8988T (cell line): ENCODE measurements at places on chromosomes 4 and X.

GRCh38 chr4:121096629-121097028 is 24.3 kb upstream of the NDNF start:
- DNase-seq: no peak

DNA sequence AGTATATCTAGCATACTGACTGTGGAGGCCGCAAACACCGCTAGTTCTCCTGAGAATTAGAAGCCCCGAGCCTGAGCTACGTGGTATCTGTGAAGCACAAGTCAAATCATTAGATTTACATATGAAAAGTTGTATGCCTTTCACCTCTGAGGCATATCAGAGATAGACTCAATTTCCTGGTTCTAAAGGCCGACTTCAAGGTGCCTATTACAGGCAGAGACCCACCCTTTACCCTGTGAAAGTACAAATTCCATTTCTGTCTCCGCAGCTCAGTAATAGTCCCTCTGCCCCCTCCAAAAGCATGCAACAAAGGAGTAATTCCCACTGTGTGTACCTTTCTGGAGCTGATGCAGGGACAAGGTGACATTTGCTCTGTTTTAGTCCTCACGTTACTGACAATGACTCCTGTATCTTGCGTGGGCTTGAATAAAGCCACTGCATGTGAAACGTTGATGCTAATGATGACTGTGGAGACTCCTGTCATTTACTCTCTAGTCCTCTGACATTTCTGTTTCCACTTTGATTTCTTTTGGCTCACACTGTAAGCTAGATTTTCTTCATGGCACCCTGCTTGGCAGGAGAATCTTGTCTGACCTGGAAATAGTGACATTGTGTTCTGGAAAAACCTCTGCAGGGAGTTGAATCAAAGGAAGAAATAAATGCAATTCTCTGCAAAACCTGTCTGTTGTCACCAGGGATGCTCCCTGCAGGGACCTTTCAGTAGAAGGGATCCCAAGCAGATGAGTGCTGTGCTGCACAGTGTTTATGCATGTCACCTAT is 273.2 kb upstream of the EMCN start:
- DNase-seq: no peak

GRCh38 chr4:126794363-126794762 is 838.4 kb upstream of the INTU start:
- no peak for DNase-seq

GRCh38 chrX:129706400-129707072 is 32.2 kb upstream of the XPNPEP2 start:
- DNase-seq: no peak

- no peak for DNase-seq
Observed at GRCh38 chr4:8081171-8081570, 77.4 kb downstream of the ABLIM2 start.
